8988T (cell line): ENCODE measurements at places on chromosomes 13 and 19.

- DNase-seq, result no peak
Observed at GRCh38 chr13:74555276-74555625, 421.0 kb upstream of the KLF12 start.

GRCh38 chr19:35009424-35010415 is 9.6 kb downstream of the GRAMD1A start:
- DNase-seq, result no peak

GRCh38 chr19:17686592-17687024 is 1.5 kb downstream of the UNC13A start:
- peak; percentile 63 for DNase-seq

- no peak for DNase-seq
Observed at GRCh38 chr19:49348305-49349189, 13.3 kb downstream of the CD37 start.

DNA sequence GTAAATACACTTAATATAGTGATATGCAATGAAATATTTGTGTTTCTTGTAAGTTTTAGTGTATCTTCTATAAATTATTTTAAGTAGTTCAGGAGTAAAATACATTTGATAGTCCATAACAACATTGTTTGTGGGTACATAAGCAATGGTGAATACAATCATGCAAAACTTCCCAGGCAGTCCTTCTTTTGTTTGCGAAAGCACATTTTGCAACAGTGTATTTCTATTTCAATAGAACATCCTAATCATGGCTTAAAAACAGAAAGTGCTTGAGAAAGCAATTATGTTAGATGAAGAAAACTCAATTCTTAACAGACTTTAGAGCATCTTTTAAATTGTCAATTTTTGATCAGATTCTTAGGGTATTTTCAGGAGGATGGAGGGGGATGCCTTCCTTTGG is 155.6 kb downstream of the POSTN start:
- DNase-seq, result no peak

GRCh38 chr19:4851551-4852290 is 15.7 kb downstream of the PLIN3 start:
- peak; percentile 60 for DNase-seq

DNA sequence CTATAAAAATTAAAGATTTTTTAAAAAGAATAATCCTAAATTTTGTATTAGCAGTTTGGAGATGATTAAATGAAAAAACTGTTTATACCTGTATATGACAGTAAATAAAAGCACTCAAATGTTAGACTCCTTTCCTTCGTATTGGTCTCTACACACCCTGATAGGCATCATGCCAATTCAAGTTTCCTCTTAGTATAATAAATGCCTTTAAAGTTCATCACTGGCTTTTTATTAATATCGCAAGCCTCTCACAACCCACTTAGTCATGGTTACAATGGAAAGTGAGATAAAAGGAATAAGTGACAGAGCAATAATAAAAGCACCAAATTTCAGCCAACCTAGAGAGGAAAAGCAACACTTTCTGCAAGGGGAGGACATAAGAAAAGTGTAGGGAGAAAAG is 102.2 kb downstream of the PIBF1 start:
- no peak for DNase-seq

GRCh38 chr19:2810141-2811091 is 9.3 kb upstream of the ZNF554 start:
- DNase-seq, result no peak

GRCh38 chr19:39246951-39247669 is 1.5 kb downstream of the IFNL4 start:
- no peak for DNase-seq

DNA sequence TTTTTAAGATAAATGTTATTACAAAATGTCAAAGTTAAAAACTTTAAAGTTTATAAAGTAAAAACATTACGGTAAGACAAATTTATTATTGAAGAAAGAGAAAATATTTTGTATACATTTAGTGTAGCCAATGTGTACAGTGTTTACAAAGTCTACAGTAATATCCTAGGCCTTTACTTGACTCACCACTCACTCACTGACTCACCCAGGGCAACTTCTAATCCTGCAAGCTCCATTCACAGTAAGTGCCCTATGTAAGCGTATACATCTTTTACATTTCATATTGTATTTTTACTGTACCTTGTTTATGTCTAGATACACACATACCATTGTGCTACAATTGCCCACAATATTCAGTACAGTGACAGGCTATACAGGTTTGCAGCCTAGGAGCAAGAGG is 448.2 kb downstream of the KCTD12 start:
- DNase-seq, result no peak

GRCh38 chr19:5193192-5193591 is 147.4 kb downstream of the PTPRS start:
- DNase-seq, result no peak

GRCh38 chr19:7197760-7198696 is 96.2 kb downstream of the INSR start:
- peak; percentile 79 for DNase-seq

- no peak for DNase-seq
Observed at GRCh38 chr13:36282821-36283432, 14.7 kb downstream of the CCDC169 start.

DNA sequence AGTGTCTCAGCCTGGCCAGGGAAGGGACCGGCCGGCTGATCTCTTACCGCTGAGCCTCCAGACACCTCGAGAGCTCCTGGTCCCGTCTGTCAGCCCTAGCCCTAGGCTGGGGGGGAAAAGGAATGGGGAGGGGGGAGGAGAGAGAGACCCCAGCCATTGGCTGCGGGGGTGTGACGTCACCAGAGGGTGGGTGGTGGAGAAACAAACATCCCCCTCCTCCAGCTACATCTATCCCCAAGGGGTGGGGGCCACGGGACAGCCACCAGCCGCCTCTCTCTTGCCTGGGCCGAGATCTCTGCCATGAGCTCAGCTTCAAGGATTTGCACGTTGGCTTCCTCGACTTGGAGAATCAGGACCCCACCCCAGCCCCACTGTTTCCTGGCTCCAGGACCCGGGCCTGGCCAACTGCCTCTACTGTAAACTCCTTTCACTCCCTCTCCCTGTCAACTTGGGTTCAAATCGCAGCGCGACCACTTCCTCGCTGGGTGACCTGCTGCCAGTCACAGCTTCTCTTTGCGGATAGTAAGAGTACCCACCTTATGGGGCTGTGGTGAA is at the start of gene PRX:
Gene PRX, minus strand, starts transcription at position 88 of the 555 bp plus-strand sequence. CDS start 5,446 bp downstream, outside the sequence.
- no peak for DNase-seq

GRCh38 chr19:34320277-34320676 is 44.7 kb upstream of the GPI start:
- no peak for DNase-seq

- DNase-seq, result peak; percentile 75
Observed at GRCh38 chr19:58002384-58003173, at the start of gene ZNF606. TSS of gene ZNF606 (minus strand) at chr19:58002820. CDS start at chr19:58001319, 1,501 bp downstream.

DNA sequence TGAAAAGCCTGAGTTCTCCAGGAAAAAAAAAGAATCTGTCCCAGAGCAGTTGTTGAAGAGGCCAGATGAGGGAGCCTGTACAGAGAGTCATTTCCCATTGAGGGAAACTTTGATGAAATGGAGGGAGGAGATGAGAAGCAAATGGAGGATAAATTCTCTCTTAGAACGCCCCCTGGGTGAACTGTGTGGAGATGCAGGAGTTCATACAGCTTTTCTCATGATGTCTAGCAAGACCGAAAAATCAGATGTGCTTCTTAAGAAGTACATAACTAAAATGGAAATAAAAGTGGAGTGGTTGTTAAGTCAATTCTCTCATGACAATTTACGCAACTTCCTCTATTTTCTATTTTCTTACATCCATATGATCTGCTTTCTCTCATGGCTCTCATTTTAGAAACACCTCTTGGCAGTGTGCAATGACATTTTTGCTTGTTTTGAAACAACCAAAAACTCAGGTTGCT is 1263.1 kb downstream of the PCDH9 start:
- DNase-seq, result no peak

- no peak for DNase-seq
Observed at GRCh38 chr19:710767-711166, 2.0 kb downstream of the PALM start.

- no peak for DNase-seq
Observed at GRCh38 chr19:4516199-4516938, 1.9 kb downstream of the PLIN4 start.

DNA sequence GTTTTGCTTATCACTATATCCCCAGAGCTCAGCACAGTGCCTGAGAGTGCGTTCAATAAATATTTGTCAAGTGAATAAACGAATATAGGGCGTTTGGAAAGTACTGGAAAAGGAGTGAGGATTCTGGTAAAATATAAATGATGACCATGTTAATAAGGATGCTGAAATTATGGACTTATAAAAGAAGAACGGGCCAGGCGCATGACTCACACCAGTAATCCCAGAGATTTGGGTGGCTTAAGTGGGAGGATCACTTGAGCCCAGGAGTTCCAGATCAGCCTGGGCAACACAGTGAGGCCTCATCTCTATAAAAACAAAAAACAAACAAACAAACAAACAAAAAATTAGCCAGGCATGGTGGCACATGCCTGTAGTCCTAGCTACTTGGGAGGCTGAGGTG is 198.1 kb downstream of the VWA8 start:
- no peak for DNase-seq

- DNase-seq, result no peak
Observed at GRCh38 chr19:42343344-42344110, 18.1 kb downstream of the MEGF8 start.

DNA sequence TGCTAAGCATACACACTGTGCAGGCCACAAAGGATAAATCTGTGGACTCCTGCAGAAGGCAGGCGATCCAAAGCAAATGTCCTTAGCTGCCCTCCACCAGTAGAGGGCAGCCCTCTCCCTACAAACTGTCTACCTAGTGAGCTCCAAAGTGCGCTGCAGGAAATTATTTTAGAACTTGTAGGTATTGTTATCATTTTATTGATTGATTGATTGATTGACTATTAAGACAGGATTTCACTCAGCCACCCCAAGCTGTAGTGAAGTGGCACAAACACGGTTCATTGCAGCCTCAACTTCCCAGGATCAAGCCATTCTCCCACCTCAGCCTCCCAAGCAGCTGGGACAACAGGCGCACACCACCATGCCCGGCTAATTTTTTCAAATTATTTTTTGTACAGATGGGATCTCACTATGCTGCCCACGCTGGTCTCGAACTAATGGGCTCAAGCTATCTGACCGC is 37.3 kb downstream of the RNF6 start:
- no peak for DNase-seq

- DNase-seq, result peak; percentile 41
Observed at GRCh38 chr13:52001120-52001731, 10.0 kb downstream of the ATP7B start.

- no peak for DNase-seq
Observed at GRCh38 chr13:110387451-110388107, 80.5 kb downstream of the COL4A2 start.

GRCh38 chr19:51311351-51312257 is at the start of gene IGLON5:
TSS of gene IGLON5 (plus strand) at chr19:51311644. CDS start at chr19:51311848, 204 bp downstream.
- DNase-seq, result no peak

GRCh38 chr19:38663957-38664502 is 16.6 kb downstream of the ACTN4 start:
- DNase-seq, result no peak

DNA sequence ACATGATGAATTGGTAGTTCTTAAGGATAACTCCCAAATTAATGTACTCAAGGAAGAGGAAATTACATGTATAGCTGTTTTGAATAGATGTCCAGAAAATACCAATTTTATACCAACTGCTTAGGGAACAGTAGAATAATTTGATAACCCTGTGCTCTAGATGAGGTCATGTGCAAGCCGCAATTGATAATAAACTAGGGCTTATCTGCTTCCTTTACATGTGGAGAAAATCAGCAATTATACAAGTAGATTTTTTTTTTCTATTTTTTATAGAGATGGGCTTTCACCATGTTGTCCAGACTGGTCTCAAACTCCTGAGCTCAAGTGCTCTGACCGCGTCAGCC is 9.3 kb downstream of the TPT1 start:
- DNase-seq, result no peak

GRCh38 chr19:38616265-38616664 is 1.5 kb downstream of the MAP4K1 start:
- no peak for DNase-seq

DNA sequence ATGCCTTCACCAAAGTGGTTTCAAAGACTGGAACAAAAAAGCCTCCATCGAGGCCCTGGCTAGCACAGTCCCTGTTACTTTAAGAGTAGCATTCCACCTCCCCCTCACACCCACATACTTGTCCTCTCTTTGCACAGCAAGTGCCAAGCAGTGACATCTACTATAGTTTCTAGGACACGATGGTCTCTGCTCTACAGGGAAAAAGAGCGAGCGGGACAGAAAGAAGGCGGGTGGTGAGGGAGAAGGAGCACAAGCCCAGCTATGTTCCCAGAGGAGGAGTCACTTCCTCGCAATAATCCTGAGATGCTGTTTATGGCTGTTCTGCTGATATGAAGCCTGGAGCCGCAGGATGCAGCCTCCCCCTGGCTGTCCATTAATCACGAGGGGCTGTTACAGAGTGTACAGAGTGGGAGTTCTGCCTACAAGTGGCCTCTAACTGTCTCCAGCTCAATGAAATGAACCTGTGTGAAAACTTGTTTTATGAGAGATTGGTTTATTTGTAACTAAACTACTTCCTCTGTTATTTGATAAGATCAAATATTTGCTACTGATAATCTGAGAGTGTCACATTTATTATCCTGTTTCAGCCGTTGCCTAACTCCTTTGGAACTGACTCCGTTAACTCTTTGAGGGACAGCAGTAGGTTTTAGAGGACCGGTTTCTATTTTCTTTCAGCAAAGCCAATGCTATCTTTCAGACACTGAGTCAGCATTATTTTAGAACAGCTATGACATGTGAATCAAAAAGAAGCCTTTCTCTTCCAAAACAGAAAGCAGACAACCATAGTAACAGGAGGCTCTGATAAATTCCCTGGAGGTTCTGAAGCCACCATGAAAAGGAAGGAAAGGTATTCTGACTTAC is 208.0 kb downstream of the SPRY2 start:
- DNase-seq, result no peak

- DNase-seq, result no peak
Observed at GRCh38 chr13:73336773-73337172, 278.0 kb downstream of the KLF5 start.
